ENCODE measurements at places on chromosomes 3 and 15.

DNA sequence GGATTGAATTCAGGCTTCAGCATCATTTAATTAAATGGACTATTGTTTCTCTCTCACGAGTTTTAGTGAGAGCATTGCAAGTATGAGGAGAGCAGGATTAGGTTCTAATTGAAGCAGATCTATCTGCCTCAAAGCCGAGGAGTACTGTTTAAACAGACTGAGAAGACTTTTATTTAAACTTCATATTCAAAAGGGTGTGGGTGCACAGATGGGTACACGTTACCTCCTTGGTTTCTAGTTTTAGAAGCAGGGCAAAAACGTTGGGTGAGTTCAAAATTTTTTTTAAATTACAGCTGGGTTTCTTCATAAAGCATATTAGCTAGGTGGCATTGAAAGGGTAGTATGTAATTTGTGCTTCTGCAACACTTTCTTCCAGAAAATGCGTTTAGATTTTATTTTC lies 26.5 kb upstream of the CLRN1 start:
- no peak for DNase-seq

- DNase-seq = no peak
These were observed 32.5 kb upstream of the THSD4 start for GRCh38 chr15:71082803-71083202.

DNA sequence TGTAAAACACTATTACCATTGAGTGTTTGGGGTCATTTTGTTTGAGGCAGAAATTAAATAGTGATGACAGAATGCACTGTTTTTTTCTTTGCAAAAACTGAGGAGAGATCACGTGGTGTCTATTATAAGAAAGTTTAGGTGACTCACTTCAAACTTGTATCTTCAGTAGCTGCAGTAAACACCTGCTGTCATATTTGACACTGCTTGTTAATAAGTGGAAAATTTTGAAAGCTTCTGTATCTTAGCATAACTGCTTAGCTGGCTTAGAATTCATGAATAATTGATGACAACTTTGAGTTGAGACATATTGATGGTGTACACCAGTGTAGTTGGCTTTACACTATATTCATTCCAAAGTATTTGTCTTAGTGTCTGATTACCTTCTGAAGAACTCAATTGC lies 29.7 kb upstream of the MDFIC2 start:
- no peak for DNase-seq

GRCh38 chr3:122890077-122890719 lies 95.3 kb downstream of the SLC49A4 start:
- DNase-seq = no peak

- no peak for DNase-seq
These were observed 39.0 kb downstream of the SHC4 start for GRCh38 chr15:48924528-48925393.

DNA sequence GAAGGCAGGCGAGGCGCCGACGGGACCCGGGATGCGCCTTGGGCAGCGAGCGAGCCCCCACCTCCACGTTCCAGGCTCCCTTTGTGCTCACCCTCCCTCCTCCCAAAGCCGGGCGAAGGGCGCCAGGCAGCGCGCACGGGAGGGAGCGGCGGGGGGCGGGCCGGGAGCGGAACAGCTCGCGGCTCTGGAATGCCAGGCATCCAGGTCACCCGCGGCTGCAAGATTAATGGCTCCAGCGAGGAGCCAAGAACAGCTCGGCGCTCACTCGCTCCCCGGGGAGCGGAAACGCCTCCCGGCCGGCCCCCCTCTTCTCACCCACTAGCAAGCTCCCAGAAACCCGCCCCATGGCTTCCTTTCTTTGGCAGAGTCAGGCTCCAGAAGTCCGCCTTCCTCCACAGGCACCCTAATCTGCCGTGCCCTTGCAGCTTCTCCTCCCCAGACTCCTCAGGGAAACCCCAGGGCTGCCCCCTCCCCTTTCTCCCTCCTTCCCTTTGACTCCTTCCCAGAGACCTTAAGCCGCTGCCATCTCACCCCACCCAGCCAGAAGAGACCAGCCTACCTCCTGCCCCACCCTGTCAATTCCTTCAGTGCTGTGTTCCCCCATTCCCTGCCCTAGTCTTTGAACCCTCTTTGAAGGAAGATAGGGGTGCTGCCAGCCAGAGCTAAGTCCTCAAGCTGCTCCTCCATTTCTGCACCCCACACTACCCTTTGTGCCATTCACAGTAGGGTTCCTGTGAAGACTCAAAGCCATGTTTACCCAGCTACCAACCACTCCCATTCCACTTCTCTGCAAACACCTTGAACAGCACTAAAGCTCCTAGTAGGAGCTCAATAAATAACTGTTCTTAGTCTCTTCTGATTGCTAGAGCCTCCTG lies 9.9 kb downstream of the AMOTL2 start:
- no peak for DNase-seq
